Fibroblast of skin of back (primary cell): ENCODE measurements at places on chromosomes 12 and 14.

GRCh38 chr12:41923351-41923750, 221.3 kb downstream of the GXYLT1 start:
- DNase-seq: no peak

DNA sequence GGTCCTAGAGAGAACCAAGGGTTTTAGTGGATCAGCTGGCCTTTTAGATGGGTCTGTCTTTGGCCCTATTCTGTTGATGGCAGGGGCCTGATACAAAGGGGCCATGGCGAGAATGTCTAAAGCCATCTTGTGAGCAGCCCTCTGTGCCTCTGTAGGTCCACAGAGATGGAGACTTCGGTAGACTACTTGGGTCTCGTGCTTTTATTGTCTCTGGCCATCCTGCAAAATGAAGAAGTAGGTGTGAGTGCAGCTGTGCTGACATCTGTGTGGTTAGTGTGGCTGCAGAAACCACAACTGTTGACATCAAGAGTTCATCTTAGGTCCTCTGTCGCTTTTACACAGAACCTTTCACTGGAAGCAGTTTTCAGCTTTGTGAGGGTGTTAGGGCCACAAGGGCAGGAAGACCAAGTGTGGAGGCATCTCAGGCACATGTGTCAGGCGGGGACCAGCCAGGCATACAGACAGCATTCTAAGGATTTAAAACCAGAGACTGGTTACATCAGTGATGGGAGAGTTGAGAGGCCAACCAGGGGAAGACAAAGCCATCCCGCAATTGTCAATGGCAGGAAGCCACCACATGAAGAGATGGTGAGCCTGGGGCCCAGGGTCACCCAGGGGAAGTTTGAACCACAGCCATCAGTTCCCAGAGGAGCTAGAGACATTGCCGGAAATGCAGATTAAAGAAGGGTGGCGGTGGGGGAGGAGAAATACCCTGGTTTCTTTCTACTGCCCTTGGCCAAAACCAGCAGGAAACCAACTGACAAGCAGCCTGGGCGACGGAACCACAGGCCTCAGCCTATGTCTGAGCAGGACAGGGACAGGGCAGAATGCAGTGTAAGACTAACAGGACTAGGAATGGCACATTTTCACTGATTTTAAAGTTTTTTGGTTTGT, 13.0 kb upstream of the TPCN1 start:
- no peak for DNase-seq

DNA sequence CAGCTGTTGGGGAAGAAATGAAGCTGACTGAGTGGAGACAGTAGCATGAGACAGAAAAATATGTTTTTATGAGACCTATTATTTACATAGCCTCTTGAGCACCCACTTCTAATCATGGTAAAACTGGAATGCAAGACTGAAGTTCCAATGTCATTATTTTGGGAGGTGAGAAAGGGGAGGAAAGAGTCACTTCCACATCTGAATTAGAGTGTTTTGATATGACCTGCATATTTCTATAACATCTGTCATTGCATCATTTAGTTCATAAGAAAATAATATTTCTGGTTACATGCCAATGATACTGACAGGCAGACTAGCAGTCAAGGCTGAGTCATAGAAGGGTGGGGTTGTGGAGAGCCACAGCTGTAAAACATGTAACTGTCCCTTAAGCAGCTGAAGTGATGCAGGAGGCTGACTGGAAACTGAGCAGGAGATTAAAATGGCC, 26.7 kb downstream of the NTN4 start:
- peak; percentile 98 for DNase-seq

DNA sequence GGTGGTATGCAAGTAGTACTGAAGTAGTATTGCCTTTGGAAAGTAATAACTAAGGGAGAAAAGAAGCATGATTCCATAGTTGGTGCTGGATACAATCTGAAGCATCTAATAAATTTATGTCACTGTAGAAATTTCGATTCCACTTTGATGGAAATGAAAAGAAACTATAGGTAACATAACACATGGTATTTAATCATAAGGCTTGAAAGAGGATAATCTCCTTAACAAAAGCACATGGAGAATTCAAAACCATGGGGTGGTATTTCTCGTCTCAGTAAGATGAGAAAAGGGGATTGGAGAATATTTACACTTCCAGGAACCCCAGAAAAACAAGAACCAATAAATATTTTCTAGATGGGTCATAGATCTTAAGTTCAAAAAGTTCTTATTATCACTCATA, 72.7 kb downstream of the NDUFA12 start:
- no peak for DNase-seq

GRCh38 chr12:11786638-11787365, 137.3 kb downstream of the ETV6 start:
- no peak for DNase-seq

DNA sequence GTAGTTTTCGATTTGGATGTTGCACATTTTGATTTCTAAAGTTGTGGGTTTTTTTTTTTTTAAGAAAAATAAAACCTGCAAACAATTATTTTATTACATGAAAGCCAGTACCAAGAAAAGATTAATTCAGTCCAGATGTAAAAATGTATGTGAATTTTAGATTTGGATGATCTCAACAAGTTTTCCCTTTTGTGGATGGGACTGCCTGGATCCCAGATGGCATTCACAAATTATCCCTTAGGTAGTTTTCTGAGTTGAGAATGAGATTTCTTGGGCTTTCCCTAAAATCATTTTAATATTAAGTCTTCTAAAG, 2.8 kb downstream of the FRMD6 start:
- no peak for DNase-seq

DNA sequence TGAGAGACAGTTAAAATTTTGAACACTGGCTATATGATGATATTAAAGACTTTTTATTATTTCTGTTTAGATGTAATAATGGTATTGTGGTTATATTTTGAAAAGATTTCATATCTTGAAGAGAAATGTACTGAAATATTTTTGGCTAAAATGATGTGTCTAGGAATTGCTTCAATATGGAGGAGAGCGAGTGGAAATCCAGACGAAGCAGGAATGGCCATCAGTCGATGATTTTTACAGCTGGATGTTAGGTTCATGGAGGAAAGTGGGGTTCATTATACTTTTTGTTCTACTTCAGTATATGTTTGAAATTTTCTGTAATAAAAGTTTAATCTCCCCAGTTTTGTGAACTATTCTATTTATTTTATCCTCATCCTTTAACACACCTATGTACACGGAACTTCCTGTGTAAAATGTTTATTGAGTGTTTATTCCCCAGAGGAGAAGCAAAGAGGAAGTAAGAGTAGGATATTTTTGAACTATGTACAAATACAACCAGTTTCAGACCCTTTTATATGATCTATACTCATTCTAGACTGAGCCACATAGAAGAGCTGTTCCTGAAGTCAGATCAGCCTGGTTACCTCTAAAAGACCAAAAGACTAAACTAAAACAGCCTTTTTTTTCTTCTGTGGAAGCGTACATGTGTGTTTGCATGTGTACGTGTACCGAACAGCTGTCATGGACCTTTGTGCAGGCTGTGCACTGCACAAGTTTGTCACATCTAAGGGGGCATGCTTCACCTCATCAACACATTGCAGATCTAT, 211.0 kb upstream of the NUDT4 start:
- no peak for DNase-seq

GRCh38 chr12:55899082-55899481, 28.6 kb downstream of the PYM1 start:
- no peak for DNase-seq

DNA sequence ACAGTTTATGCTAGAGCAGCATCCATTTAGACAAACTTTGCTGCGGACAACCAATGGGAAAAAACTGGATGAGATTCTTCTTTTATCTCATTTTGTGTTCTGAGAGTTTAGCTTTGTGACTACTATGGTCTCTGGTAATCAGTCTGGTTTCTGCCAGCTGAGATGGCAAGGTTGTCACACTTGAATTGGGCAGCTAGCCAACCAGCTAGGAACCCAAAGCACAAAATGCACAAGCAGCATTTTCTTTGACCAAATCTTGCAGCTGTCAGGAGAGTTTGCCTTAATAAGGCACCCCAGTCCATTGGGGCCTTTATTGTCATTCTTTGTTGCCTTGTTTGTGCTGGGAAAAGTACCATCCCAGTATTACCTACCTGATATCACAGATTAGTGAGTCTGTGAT, 34.0 kb upstream of the ETV6 start:
- DNase-seq: no peak

DNA sequence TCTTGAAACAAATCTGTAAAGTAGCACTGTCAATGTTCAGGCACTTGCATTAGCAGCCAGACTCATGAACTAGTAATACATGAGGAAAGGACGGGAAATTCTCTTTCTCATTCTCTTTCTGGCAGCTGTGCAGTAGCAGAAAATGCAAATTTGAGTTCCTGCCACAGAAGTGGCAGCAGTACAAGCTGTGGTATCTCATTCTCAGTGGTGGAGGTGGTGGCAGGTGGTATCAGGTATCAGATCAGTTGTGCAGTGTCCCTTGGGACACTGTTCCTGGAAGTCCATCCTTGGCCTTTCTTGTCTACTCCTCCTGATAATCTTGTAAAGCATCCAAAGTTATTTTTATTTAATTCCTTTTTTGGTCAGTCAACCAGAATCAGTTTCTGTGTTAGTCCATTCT, 103.0 kb downstream of the C12orf42 start:
- DNase-seq: no peak

GRCh38 chr14:43651896-43652295, 855.2 kb downstream of the FSCB start:
- DNase-seq: no peak

GRCh38 chr12:24639641-24640040, 309.3 kb downstream of the BCAT1 start:
- DNase-seq: no peak

DNA sequence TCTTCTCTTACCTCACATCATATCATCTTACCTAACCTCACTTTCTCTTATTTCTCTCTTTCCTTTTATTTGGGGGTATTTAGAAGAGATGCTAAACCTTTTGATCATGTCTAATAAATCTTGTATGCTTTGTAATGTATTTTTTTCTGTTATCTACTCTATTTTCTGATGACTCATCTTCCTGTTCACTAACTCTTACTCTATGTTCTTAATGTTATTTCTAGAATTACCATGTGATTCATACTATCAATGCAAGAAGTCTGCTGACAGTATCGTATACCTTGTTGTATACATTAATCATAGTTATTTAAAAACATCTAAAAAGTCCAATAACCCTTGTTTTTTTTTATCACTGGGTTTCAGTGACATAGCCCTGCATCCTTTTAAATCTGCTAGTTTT, 62.3 kb downstream of the MGAT4C start:
- DNase-seq: peak; percentile 45

GRCh38 chr14:96509457-96510090, 7.4 kb downstream of the PAPOLA start:
- DNase-seq: no peak

DNA sequence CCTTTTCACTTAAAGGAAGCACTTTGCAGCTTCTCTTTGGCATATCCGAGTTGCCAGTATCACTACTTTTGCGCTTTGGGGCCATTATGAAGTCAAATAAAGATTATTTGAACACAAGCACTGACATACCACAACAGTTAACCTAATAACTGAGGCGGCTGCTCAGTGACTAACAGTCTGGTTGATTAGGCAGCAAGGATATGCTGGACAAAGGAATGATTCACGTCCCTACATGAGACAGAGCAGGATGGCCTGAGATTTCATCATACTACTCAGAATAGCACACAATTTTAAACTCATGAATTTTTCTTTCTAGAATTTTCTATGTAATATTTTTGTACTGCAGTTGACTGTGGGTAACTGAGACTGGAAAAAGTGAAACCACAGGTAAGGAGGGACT, 56.9 kb upstream of the E2F7 start:
- peak; percentile 98 for DNase-seq

DNA sequence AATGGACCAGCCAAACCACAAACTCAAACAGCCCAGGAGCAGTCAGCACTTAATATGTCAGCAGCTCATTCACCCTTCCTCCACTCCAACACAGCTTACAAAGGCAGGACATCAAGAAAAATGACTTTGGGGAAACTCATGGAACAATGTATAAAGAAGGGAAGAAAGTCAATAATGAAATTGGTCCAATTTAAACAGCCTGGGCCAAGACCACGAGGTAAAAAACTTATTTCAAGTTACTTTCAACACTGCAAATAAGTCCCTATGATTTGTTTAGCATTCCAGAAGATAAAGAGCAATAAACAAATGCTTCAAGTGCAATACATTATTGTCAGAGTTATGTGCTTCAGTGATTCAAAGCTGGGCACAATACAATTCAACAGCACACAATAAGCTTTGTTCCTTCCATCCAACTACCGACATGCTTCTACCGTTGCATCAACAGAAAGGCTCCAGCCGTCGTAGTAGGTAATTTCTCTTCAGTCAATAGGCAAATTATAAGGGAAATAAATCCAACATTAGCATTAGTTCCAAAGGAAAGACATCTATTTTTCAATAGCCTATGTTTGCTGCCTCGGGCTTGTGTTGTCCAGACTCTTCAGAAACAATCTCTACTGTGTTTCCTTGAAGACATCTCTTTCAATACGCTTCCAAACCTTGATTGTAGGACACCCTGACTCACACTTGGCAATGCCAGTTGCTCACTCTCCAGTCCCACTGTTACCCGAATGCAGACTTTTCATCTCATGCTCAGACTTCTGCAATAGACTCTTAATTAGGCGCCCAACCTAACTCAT, 225.7 kb downstream of the NUAK1 start:
- DNase-seq: no peak

DNA sequence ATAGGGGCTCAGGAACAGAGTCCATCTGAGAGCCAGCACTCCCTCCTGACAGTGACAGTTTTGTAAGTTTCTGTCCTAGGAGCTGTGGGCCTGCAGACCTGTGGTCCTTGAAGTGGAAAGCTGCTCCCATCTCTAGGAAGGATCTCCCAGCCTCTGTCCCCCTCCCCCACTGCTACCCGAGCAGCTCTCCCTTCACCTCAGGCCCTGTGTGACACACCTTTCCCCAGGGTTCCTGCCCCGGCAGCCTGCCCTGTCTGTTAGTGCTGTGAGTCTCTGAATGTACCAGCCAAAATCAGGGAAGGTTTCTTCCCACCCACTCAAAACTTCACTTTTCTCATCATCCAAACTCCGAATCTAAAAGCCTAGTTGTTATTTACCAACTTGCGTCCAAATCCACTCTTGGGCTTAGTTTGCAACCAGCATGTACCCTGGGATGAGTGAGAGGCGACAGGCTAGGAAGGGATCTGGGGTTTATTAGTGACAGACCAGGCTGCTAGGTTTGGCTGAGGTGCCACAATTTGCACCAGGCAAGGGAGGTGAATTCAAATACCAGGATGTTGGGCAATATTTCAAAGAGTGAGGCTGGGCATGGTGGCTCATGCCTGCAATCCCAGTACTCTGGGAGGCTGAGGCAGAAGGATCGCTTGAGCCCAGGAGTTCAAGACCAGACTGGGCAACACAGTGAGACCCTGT, 39.9 kb downstream of the NINJ2 start:
- DNase-seq: no peak

- peak; percentile 33 for DNase-seq
Observed at GRCh38 chr12:10363914-10364814, 25.7 kb downstream of the KLRK1 start.
